EL (cell line): ENCODE measurements at places on chromosomes 1 and 21.
A peak's percentile ranks its signal among the peaks of the same experiment; 100 is the strongest.

- DNase-seq, result no peak
These were observed 218.5 kb downstream of the DISC1 start for GRCh38 chr1:231844986-231845502.

DNA sequence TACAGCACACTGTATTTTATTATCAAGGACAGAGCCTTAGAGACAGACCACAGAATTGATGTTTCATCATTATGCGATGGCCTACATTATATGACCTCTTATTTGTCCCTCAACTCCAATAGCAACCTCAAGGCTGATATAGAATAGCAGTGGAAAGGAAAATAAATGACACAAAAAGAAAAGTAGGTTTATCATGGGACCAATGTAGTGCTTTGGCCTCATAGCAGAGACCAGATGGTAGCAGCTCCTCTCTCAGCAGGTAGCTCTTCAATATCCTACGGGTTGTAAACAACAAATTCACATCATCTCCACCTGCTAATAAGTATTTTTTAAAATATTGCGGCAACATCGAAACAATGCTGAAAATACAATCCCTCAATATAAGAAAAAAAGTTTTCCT is 25.2 kb downstream of the ANP32E start:
- no peak for DNase-seq

- DNase-seq, result no peak
These were observed 161.8 kb downstream of the TPR start for GRCh38 chr1:186213225-186213607.

DNA sequence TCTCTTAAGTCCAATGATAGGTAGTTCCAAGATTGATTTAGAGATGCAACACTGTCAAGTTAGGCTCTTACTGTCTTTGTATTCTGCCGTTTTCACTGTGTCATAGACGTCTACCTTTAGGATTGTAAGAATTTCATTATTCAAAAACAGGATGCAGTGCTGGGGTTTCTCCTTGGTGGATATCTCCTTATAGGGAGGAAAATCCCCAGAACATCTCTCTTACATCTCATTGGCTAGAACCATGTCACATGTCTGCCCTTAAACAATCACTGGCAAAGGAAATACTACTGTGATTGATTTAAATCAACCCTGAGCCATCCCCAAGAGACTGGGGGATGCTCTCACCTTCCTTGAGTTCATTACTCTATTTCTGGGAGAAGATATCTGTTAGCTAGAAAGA is 10.9 kb upstream of the FUBP1 start:
- no peak for DNase-seq

GRCh38 chr1:58033311-58033710 is 513.2 kb downstream of the OMA1 start:
- DNase-seq, result no peak

DNA sequence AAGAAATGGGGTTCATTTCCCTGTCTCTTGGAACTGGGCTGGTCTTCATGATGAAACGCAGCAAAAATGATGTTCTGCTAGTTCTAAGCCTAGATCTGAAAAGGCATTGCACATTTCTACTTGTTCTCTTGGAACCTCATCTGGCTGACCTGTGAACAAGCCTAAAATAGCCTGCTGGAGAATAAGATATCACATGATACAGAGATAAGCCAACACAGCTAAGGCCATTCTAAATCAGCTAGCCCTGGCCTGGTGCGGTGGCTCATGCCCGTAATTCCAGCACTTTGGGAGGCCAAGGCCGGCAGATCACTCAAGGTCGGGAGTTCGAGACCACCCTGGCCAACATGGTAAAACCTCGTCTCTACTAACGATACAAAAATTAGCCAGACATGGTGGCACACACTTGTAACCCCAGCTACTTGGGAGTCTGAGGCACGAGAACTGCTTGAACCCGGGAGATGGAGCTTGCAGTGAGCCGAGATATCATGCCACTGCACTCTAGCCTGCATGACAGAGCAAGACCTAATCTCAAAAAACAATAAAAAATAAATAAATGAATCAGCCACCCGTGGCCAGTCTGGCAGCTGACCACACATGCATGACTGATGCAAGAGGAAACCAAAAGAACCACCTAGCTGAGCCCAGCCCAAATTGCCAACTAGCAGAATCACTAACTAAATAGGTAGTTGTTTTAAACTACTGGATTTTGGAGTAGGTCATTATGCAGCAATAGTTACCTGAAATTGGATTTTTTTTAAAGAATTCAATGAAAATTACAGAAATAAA is 18.0 kb downstream of the CD244 start:
- DNase-seq, result no peak

DNA sequence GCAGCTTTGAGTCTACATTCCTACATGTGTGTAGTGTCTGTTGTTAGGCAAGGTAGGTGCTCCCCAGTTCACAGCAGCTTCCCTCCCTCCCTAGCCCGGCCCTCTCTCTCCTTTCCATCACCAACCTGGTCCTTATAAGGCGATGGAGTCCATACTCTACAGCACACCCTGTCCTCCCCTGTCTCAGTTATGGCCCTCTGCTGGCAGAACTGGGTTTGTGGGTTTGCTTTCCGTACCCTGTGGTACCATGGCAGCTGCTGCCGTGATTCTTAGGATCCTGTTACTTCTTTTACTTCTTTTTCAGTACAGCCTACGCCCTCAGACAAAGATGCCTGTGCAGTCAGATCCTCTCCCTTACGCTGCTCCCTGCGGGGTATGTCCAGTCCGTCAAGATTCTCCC is 31.7 kb downstream of the AK5 start:
- DNase-seq, result peak; percentile 16

- DNase-seq, result no peak
These were observed 122.0 kb downstream of the CLIC6 start for GRCh38 chr21:34790834-34791233.

GRCh38 chr1:151512801-151513625 is 1.8 kb downstream of the CGN start:
- DNase-seq, result no peak
